ENCODE measurements at places on chromosomes 5 and 9.

DNA sequence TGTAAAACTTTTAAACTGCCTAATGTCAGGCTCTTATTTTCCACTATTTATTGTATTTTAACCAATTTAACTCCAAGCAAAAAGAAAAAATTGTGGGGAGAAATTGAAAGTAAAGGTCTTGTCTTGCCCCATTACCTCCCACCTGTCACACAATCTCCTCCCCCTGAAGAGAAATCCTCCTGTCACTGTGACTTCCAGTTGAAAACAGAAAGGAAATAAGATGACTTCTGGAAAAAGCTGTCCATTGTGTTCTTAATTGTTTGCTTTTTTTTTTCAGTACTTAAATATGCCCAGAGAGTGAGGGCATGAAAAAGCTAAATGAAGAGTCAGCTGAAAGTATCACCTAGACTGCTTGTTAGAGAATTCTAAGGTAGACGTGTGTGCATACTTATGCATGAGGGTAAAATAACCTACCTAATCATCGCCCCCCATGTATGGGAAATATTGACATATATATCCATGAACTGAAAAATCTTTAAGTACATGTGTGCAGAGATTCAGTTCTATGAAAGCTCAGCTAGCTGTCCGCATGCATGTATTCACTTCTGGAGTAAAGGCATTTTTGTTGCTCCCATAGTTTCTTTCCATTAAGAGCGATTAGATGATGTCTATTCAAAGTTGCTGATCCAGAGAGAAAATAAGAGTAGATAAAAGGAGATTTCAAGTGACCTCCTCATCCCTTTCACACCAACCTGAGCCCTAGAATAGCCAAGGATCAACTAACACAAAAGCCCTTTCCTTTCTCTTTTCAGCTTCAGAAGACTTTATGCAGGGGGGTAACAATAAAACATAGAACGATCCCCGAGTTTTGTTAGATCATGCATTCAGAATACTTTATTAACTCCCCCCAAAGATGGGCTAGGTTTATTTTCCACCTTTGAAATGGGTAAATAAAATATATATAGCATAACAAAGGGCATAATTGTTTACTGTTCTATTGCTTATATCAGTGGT, 5.3 kb downstream of the NR2F1-AS1 start:
- DNase-seq = no peak

GRCh38 chr9:113523421-113524141, 60.1 kb downstream of the RGS3 start:
- DNase-seq = no peak

- no peak for DNase-seq
These were observed 27.9 kb downstream of the AMBP start for GRCh38 chr9:114050226-114050568.

DNA sequence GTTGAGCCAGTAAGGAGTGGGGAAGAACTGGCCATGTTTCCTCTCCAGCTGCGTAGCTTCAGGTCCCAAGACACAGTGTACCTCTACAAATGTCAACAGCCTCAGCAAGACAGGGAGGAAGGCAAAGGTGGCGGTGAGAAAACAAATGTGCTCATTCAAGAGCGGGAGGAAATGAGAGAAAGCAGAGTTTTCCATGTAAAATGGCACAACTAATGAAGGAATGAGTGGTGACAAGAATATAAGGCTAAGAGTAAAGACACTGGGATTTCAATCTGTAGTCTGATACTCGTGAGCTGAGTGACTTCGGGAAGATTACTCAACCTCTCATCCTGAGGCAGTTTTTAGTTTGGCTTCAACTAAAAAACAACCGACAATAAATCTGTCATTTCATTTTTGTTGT, 67.6 kb downstream of the DPYSL3 start:
- no peak for DNase-seq

- no peak for DNase-seq
These were observed 98.1 kb upstream of the TUT7 start for GRCh38 chr9:86452201-86452828.

DNA sequence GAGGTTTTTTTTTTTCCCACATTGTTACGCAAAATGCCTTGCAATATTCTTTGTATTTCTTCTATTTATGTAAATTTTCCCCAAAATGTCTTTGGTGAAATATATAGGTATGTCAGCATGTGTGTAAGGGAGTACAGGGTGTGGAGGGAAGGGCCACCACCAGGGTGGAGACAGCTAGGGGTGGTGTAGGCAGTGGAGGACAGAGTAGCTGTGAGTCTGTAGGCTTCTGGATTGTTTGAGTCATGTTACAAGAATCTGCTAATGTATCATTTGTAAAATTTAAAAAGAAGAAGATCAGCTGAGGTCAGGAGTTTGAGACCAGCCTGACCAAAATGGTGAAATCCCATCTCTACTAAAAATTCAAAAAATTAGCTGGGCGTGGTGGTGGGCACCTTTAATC, 175.5 kb downstream of the NXNL2 start:
- DNase-seq = no peak

- no peak for DNase-seq
These were observed 7.9 kb upstream of the C1QTNF2 start for GRCh38 chr5:160378330-160378729.

- no peak for DNase-seq
These were observed 37.3 kb downstream of the PALM2AKAP2 start for GRCh38 chr9:109817146-109817845.

DNA sequence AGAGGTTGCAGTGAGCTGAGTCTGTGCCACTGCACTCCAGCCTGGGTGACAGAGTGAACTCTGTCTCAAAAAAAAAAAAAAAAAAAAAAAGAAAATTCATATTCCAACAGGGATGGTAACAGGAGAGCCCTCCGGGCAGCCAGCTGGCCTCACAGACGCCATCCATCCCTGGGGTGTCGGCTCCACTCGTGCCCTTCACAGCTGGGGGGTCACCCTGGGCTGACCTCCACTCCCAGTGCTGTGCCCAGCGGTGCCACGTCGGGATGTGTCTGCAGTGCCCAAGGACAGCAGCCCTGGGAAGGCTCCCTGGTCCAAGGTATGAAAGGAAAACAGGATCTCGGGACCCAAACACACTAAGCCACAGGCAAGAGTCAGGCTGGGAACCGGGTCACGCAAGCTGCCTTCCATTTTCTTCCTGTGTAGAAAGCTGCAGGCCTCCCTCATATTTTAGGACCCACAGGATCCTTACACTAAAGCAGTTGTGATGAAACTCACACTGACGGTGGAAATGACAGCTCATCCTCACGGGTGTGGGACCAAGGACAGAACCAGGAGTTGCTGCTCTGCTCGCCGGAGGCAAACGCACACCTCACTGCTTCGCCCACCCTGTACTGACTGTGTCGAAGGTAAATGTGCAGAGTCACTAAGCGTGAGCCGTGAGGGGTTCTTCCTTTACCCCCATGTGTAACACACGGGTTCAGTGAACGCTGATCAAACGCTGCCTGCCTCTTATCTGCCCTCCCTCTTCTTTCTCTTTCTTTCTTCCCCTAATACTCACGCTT, 5.3 kb downstream of the SLC12A7 start:
- DNase-seq = no peak

GRCh38 chr5:135186662-135187522, 152.9 kb upstream of the PITX1 start:
- no peak for DNase-seq

DNA sequence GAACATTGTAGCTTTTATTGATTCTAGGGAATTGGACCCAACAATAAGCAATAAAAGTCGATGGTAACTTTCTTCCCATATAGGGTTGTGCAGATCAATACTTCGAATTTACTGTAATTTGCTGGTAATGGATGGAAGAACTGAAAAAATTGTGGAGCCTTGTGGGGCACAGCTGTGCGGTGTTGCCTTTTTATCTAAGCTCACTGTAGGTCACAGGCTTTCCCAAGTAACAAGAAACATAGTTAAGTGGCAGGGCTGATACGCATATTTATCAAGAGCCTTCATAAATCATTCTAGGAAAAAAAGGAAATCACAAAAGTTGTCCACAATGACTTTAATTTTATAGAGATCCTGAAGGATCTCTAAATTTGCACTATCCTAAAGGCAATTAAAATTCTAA, 292.9 kb downstream of the MAST4 start:
- DNase-seq = no peak

- no peak for DNase-seq
These were observed 110.8 kb upstream of the FSTL4 start for GRCh38 chr5:133723126-133723525.

DNA sequence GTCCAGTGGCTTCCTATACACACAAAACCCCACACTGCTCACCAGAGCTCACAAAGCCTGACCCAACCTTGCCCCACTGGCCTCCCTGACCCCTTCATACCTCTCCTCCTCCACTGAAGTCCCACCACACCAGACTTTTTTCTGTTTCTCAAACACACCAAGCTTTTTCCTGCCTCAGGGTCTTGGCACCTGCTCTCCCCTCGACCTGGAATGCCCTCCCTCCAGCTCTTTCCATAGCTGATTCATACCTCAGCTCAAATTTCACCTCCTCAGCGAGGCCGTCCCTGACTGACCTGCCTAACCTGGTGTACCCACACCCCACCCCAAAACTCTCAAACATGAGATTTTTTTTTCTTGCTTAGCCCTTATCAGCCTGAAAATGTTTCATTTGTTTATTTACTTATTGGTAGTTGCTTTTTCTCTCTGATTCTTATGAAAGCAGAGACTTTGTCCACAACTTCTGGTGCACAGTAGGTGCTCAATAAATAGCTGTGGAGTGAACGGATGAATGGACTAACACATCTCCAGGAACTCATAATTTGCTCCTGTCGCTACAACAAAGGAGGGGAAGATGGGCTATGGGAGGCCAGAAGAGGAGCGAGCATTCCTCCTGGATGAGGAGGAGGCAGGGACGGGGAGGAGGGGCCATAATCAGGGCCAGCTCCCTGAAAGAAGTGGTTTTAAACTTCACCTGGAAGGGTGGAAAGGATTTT, 84.3 kb downstream of the SH3TC2 start:
- no peak for DNase-seq

- DNase-seq = no peak
These were observed 356.2 kb upstream of the NUDT12 start for GRCh38 chr5:103918668-103919367.

GRCh38 chr5:139108063-139108824, 89.9 kb downstream of the SIL1 start:
- DNase-seq = no peak

DNA sequence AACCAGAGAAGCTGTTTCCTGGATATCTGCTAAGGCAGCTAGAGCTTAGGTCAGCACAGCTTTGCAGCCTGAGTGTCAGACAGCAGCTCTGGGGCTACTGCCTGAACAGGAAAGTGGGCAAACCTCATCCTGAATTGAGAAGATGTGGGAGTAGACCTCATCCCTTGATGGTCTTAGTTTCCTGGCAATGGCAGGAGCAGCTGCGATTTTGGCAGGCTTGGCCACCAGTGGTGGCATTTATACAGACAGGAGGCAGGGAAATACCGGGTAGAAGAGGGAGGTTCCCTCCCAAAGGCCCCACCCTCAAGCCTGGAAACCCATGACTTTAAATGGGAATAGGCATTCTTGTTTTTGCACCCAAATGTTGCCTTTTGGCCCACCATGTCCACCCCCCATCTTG, 69.7 kb downstream of the LIX1 start:
- DNase-seq = no peak

- DNase-seq = no peak
These were observed 4.4 kb upstream of the NDUFB6 start for GRCh38 chr9:32577316-32577715.

- no peak for DNase-seq
These were observed 38.2 kb downstream of the WDR70 start for GRCh38 chr5:37417347-37417746.

- no peak for DNase-seq
These were observed 60.2 kb upstream of the DMAC1 start for GRCh38 chr9:7859701-7860334.

GRCh38 chr5:10509575-10509974, 54.3 kb upstream of the ANKRD33B start:
- DNase-seq = no peak

DNA sequence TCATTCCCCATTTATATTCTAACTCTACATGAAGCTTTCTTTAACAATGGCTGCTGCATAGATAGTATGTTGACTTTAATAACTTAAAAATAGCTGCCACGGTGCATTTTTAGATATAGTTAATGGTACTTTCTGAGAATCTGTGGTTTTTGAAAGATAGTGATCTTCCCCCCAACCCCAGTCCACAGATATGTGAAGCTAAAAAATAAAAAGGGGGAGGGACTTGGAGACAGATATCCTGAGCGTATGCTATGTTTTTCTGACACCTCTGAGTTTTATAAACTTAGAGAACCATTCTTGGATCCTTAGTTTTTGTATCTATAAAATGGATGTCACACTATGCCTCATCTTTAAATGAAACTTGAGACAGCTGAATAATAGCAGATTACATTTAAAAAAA, 120.5 kb downstream of the SNX18 start:
- no peak for DNase-seq

DNA sequence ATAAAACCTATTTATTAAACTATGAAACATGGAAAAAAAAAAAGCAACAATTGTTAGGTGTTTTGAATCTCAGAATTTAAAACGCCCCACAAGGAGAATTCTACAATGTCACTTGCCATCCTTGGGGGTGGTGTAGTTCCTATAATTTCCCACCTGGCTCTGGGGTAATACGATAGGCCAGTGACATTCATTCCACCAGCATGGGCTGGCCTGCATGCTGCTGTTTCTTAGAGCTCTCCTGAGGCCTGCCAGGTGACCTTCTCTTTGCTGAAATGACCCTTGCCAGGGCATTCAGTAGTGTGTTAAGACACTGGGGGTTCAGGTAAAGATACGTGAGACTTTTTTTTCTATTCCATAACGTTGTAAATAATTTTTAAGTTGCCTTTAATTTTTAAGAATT, 10.0 kb upstream of the ARHGEF28 start:
- DNase-seq = no peak

- no peak for DNase-seq
These were observed 144.4 kb upstream of the DAPK1 start for GRCh38 chr9:87353301-87353700.

- DNase-seq = no peak
These were observed 330.6 kb downstream of the CHSY3 start for GRCh38 chr5:130234816-130235215.

- DNase-seq = no peak
These were observed 110.5 kb upstream of the CDKN2B start for GRCh38 chr9:22119522-22120158.

DNA sequence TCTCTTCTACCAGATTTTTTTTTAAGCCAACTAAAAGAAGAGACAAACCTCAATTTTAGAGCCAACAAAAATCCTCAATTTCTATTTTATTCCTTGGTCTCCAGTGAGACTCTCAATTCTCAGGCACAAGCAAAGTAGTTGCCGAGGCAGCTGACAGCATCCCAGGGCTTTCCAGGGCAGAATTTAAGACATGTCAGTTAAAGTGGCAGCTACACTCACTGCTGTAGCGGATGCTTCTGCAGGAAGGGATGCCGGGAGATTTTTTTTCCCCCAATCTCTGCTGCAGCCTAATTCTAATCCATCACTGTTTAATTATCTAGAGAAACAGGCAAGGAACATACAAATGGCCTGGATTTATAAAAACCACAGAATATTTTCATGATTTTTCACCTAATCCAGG, 57.0 kb downstream of the TTC39B start:
- no peak for DNase-seq

DNA sequence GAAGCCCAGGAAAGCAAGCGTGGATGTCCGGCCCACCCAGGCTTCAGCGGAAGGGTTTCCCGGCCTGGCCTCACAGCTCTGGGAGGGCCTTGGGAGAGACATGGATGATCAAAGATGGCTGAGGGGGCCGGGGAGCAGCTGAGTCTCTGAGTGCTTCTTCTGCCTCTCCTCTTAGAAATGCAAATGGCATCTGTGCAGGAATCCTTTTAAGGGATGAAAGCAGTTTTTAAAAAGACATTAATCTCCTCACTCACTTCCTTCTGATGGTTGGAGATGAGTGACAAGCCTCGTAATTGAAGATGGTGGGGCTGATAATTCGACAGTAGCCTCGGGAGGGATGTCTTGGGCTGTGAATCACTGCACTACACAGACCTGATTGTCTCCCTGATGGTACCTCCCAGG, 24.3 kb upstream of the PITX1 start:
- DNase-seq = no peak
